ENCODE measurements at places on chromosomes 4 and X. TPM values are rescaled to one million over a fixed set of nuclear protein-coding genes. Genes with fewer than 3 reads are reported as not detected.
A peak's percentile ranks its signal among the peaks of the same experiment; 100 is the strongest.

GRCh38 chrX:7147978-7148854 is at the start of gene PUDP:
TSS of gene PUDP (minus strand) at chrX:7148153. CDS start at chrX:7148113, 40 bp downstream.
- DNase-seq: peak; percentile 91

DNA sequence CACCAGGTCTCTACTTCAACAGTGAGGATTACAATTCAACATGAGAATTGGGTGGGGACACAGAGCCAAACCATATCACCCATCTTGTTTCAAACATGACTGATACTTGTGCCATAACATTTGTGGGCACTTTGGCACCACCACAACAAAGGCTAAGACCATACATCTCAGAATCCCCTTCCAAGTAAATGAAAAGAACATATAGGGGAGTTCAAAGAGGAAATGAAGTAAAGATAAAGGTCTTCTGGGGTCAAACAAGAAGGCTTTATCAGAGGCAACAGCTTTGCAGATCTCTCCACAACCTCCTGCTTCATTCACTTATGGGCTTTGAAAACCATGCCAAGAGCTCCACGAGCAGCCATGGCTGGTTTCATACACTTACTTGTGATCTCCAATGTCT is 122.7 kb downstream of the ANKRD50 start:
- no peak for DNase-seq

- DNase-seq: no peak
These were observed 46.5 kb downstream of the SNX25 start for GRCh38 chr4:185255868-185256267.

DNA sequence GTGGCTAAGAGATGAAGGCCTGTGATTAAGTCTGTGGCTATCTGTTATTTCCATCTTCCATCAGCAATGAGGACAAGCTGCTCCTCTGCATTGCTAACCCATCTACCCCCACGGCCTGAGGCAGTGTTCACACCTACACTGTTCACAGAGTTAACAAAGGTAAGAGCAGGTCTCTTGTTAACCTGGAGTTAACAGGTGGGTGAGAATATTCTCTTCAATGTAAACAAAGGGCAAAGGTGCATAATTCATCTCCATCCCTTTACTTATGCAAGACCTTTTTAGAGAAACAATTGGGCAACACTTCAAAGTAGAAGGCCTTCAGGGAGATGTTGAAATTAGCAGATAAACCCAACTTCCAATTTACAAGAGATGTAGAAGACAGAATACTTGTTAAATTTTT is 2.8 kb downstream of the SLC35A2 start:
- no peak for DNase-seq

DNA sequence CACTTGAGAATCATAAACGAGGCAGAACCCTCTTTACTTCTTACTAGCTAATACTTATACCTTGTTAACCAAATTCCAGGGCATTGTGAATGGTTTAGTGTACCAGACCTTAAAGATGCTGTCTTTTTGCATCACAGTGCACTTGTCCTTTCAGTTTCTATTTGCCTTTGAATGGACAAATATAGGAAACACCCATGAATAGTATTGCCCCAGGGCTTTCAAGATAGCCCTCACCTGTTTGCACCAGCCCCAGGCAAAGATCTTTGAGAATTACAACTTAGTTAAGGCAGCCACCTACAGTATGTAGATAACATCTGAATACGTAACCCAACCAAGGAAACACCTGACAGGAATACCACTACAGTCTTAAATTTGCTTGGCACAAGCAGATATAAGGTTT is 60.8 kb upstream of the CT45A1 start:
- no peak for DNase-seq

DNA sequence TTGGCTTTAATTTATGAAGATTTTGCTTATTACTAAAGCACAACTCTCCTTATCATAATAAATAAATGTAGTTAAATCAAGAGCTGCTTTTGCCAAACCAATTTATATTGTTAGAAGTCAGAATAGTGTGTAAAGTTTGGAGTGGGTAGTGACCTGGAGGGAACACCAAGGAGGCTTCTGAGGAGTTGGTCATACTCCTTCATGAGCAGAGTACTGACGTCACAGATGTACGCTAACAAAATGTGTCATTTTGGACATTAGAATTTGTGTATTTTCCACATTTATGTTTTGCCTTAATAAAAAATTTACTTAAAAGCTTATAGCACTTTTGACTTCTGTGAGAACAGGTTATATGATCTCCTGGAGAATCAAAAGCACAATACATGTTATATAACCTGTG is 953.5 kb upstream of the INTU start:
- no peak for DNase-seq

DNA sequence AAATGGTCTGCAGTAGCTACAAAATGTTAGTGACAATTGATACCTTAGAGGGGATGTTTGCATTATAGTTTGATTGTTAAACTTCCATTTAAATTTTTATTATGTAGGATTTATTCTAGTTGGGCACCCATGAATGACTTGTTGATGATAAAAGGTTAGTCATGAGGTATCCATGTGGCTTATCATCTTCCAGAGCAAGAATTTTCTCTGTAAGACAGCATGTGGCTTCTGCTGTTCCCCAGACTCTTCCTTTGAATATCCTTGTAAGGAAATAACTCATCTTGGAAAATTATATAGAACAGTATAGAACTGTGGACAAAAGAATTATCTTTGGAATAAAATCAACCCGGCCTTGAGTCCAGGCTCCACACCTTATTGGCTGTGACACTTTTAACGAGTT is 40.1 kb upstream of the KLHL8 start:
- no peak for DNase-seq

DNA sequence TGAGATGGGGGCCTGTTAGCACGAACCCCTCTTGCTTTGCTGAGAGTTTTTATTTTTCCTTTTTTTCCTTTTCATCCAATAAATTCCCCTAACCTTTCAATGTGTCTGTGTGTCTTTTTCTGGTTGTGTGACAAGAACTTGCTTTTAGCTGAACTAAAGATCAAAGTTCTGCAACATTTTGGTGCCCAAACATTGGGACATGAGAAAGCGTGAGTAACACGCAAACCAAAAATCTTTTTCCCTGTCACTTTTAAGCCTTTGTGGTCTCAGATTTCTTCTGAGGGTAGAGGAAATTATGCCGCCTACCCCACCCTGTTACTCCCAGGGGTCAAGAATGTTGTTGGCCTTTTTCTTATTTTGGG is 141.8 kb upstream of the CPXCR1 start:
- no peak for DNase-seq

GRCh38 chr4:108003982-108004515 is 14.4 kb downstream of the HADH start:
- no peak for DNase-seq

KLF8 gene
- total RNA-seq: 5.0 TPM

PPEF2 gene
- total RNA-seq: not detected

All from activated T-cell treated with anti-CD3 and anti-CD28 coated beads, Interleukin-2, amount 50 U/mL, for 72 hours (primary cell).